ENCODE measurements at places on chromosomes 4 and X. TPM values are rescaled to one million over a fixed set of nuclear protein-coding genes. Genes with fewer than 3 reads are reported as not detected.

GRCh38 chr4:37648084-37648817 is 37.9 kb downstream of the RELL1 start:
- no peak for DNase-seq

GRCh38 chr4:187415231-187415630 is 580.3 kb upstream of the ZFP42 start:
- DNase-seq, result no peak

DNA sequence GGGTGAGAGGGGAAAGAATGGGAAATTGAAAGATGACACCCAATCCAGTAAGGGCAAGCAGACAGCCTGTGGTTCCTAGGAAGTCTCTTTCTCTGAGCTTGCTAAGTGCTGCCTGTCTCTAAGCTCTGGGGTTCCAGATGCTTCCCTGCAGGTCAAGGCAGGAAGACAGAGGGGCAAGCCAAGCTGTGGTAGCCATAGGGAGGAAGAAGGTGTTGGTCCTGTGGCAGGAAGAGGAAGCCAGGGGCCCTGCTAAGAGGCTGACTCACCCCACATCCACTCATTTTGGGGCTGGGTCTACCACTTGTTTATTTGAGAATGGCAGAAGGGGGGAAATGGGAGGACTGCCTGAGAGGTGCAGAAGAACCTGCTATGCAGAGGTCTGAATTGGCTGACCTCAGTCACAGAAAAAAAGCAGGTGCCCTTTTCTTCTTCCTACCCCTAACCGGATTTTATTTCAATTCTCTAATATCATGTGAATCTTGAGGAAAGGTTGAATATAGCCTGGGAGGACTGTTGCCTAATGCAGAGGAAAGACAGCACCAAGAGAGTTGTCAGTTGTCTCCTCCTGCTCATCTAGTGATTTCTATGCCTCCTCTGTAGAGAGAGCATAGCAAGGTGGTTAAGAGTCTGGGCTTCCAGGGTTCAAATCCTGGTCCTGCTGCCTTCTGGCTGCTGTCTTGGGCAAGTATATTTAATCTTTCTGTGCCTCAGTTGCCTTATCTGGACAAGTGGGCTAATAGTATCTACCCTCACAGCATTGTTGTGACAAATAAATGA is 27.4 kb downstream of the HOPX start:
- no peak for DNase-seq

DNA sequence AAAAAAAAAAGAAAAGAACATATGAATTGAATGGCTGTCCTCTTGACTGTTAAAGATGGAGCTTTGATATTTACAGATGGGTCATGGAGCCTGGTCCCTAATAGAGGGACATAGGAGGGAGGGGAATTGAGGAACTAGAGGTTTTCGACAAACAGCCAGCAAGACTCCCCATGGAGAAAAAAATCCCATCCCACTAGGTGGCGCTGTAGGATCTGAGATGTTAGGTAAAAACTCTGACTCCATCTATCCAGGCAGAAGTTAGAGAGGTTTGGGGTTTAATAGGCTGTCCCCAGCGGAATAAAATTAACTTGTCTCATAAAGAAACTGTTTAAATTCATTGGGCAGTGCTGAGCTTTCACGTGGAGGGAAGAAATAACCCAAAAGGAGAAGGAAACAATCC is 45.9 kb downstream of the HMGB2 start:
- DNase-seq, result no peak

DNA sequence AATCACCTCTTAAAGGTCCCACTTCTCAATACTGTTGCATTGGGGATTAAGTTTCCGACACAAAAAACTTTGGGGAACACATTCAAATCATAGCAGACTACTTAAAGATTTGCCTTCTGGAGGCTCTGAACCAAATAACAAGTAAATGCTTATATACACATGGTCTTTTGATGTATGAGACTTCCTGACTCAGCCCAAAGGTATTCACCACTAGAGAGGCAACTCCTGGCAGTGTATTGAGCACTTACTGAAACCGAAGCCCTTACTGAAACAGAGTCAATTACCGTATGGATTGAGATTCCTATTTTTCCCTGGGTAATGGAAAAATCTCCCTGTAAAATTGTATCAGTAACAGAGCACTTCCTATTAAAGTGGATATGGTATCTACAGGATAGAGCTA is 45.4 kb downstream of the ZCCHC13 start:
- no peak for DNase-seq

DNA sequence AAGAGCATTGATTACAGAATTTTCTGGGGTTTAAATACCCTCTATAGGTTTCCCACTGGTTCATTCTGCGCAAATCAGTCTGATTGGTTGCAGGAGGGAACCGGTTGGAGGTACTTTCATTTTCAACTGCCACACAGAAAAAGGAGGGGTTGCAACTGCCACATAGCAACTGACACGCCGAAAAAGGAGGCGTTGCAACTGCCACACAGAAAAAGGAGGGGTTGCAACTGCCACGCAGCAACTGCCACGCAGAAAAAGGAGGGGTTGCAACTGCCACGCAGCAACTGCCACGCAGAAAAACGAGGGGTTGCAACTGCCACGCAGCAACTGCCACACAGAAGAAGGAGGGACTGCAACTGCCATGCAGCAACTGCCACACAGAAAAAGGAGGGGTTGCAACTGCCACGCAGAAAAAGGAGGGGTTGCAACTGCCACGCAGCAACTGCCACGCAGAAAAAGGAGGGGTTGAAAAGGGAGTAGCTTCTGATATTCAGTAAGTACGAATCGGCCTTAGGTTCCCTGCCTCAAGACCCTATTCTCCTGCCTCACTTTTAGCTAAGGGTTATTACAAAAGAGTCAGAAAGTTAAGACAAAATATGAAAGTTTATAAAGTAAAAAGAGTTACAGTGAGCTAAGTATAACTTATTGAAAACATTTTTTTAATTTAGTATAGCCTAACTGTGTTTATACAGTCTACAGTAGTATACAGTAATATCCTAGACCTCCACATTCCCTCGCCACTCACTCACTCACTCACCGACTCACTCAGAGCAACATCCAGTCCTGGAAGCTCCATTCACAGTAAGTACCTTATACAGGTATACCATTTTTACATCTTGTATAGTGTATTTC is 431.8 kb downstream of the KCTD8 start:
- DNase-seq, result no peak

- peak; percentile 90 for DNase-seq
Observed at GRCh38 chr4:185209031-185209851, at the start of gene SNX25. Gene SNX25, plus strand, starts transcription at chr4:185209598. Its CDS starts 229 bp downstream, at chr4:185209827.

- no peak for DNase-seq
Observed at GRCh38 chr4:102172341-102172740, 172.9 kb downstream of the SLC39A8 start.

DNA sequence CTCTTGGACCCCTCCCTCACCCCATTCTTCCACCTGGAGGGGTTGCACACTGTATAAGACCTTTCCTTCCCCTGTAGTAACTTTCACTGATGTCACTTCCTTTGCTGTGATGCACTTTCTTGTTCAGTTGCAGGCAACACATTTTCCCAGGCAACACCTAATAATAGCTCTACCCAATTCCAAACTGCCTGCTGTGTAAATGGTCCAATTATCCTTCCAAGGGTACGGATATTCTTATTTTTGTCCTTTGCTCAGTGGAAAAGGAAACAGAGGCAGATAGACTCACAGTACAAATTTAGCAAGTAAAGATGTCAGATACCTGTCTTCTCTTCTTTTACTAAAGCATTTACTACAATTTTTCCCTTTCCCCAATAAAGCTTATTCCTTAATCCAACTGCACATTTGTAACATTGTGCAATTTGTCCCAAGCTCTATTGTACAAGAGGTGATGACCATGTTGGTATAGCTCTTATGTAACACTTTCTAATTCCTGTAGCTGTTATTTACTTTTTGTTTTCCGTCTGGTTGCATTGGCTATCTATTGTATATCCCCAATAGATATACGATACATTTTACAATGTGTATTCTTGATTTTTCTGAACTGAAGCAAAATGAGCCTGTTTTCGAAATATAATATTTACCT is 69.1 kb upstream of the NPFFR2 start:
- DNase-seq, result no peak

- no peak for DNase-seq
Observed at GRCh38 chrX:69110116-69110530, 55.1 kb downstream of the PJA1 start.

DNA sequence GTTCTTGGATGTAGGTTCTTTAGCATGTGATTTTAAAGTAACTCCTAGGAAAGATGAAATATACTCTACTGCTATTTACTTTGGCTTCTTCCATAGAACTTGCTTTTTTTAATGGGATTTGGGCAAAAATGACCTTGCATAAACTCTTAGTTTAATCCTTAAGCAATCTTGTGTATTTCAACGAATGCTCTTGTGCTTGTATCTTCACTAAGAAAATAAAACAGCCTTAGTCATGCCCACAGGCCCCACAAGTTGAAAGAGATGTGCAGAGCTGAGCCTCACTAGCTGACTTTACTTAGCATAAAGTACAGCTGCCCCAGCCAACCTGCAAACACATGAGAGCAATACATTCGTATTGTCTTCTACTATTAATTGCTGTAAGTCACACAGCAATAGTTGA is 1609.2 kb downstream of the STIM2 start:
- no peak for DNase-seq

DNA sequence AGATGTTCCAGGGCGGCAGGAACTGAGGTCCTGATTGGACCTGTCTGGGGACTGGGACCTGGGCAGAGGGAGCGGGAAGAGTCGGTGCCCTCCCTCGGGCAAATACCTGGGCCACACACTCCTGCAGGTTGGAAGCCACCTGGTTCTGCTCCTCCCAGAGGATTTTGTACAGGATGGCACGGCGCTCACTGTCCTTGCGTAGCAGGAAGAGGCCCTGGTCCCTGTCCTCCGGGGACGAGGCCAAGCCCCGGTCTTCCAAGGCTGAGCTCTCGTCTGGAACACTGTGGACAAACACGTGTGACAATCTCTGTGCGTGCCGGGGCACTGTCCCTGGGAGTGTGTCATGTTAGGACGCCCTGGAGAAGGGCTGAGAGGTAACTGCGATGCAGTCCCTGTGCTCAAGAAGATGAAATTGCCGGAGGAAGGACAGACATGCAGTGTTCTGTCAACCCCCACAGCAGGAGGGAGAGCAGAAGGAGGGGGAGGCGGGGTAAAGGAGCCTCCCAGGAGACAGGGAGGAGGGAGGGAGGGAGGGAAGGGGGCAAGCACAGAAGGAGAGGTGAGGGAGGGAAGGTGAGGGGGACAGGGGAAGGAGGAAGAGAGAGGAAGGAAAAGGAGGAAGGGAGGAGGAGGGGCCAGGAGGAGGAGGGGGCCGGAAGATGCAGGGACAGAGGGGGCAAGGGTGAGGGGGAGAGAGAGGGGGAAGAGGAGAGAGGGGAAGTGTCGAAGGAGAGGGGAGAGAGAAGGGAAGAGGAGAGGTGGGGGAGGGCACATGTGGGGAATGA is 29.0 kb downstream of the PDHA1 start:
- no peak for DNase-seq

GRCh38 chr4:157977086-157977485 is 195.7 kb downstream of the GASK1B start:
- DNase-seq, result no peak

- DNase-seq, result no peak
Observed at GRCh38 chr4:184960505-184960971, 57.8 kb upstream of the HELT start.

DNA sequence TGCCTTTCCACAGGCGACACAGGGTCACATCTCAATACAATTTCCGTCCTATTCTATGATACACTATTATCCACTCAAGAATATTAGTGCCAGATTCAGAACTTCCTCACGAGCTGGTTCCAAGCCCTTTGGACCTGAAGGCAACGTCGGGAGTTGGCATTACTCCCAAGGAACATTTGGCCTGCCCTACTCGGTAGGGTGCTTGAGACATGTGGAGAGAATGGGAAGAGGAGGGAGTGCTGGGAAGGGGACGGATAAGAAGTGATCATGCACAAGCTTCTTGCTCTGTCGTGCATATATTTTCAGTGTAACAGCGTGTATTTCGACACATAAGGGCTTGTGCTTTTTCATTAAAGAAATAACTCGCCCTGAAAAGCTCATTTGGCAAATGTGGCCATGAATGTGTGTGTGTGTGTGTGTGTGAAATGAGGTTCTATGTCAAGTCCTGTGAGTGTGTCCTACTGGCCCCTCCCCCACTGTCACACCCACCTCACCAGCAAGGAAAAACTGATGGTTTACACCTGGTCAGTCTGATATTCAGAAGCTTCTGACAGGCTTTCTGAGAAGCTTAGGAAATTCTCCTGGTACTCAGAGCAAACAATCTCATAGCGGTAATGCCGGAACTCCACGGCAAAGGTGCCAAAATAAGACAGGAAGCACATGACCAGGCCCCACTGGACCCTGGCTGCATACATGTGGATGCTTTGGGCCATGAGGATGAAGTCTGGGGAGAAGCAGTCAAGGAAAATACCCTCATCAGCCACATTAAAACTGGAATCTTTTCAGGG is 54.8 kb downstream of the ENOPH1 start:
- DNase-seq, result no peak

- no peak for DNase-seq
Observed at GRCh38 chr4:181301735-181302710, 941.2 kb upstream of the TENM3 start.

- DNase-seq, result no peak
Observed at GRCh38 chrX:150119323-150119722, 181.0 kb upstream of the EOLA2 start.

GRCh38 chr4:138311771-138312535 is 69.8 kb upstream of the SLC7A11 start:
- DNase-seq, result no peak

DNA sequence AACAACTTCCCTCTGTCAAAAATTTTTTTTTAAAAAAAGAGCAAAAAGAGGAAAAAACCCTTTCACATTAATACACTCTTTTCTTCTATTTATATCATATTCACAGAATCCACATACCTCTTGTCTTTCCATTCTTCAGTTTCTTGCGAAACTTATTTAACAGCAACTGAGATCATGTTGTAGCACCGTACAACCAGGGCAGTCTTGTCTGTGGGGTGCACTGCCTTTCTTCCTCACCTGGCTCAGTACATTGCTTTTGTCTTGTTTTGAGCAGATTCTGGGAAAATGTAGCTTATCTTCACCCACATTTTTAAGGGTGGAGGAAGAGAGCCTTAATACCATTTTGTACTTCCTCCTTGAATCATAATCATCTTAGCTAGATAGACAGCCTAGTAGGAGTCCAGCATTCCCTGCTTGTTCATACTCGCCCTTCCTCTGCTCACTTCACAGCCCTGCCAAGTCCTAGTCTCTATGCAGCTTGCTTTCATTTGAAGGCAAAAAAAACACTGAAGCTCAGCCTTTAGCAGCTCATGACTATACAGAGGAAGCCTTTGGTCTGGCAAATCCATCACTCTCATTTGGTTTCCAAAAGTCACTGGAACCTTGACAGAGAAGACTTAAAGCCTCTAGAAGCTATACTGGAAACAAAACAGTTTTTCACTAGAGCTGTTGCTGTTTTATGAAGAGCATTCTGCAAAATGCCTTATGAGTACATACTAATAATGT is 140.6 kb upstream of the BANK1 start:
- no peak for DNase-seq

GRCh38 chrX:623268-623598 is 7.4 kb upstream of the SHOX start:
- DNase-seq, result no peak

FDCSP gene
- total RNA-seq, result not detected

CC2D2A gene
- total RNA-seq, result 12.5 TPM

SPATA4 gene
- not detected for total RNA-seq

LARP1B gene
- 21.6 TPM for total RNA-seq

LRCH2 gene
- 0.44 TPM for total RNA-seq

MAGEC3 gene
- not detected for total RNA-seq

ZFYVE28 gene
- 7.6 TPM for total RNA-seq

HCCS gene
- 6.8 TPM for total RNA-seq

Data from suprapubic skin (tissue), 4 donors.